NCI-H524 (cell line): ENCODE measurements at places on chromosomes 1 and 21.

GRCh38 chr1:182389619-182390047 lies 2.0 kb downstream of the GLUL start:
- no peak for DNase-seq

DNA sequence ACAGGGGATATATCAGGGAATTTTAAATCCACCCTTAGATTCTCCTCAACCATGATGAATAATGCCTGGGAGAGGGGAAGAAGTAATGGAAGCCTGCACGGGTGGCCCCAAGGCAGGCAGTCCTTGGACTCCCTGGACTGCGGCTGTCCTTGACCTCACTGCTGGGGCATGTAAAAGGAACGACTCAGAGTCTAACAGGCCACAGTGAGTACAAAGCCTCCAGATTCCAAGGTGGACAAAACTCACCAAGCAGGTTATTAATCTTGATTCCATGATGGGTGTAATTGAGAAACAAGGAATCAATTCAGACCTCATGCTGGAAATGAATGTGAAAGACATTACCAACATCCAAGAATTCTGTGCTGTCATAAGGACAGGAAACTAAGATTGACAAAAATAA lies 13.0 kb upstream of the ARHGAP29 start:
- no peak for DNase-seq

DNA sequence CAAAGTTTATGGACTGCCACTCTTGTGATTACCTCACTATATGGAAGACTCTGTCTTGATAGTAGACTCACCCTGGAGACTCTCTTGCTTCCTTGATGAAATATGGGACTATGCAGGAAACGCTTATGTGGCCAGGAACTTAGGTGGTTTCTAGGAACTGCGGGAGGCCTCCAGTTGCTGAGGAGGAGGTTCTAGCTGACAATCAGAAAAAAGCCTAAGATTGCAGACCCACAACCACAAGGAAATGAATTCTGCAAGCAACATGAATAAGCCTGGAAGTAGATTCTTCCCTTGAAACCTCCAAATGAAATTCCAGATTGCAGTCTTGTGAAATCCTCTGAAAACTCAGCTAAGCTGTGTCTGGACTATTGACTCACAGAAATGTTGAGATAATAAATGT lies 88.9 kb upstream of the COL11A1 start:
- DNase-seq, result no peak

- peak; percentile 89 for DNase-seq
Measured at GRCh38 chr21:35390013-35390776, 341.1 kb upstream of the RUNX1 start.

DNA sequence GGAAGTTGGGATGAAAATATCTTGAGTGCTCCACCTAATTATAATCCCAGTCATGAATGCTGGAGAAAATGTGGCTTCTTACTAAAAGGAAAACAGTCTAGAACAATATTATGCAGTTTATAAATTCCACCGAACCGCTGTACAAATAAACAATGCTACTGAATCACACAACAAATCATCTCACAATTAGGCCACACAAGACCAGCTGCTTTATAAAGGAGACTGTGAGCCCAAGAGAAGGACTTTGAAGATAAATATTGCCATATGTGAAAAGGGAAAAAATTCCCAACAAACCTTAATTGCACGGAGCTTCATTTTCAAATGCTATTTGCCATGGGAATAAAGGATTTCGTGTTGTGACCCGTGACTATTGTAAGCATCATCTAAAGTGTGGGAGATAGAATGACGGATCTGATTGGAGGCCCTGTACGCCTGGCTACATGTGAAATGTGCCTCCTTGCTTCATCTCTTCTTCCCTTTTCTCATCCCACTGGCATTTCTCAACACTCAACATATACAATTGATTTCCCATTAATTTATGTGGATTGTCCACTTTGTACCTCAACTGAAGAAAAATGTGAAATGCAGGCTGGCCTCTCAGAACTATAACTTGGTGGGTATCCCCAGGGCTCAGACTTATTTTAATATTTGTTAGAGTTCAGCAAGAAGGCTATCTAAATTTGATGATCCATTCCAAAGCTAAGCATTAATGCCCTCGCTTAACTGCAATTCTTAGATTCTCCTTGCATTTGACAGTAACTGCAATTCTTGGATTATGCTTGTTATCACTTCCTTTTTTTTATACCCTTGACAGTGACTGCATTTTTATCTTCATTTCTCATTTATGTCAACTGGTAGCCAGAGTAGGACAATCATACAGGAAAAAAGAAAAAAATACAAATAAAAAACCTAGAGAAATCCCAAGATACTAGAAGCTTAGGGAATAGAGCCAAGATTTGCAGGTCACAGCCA lies 122.3 kb downstream of the TGFB2 start:
- no peak for DNase-seq

DNA sequence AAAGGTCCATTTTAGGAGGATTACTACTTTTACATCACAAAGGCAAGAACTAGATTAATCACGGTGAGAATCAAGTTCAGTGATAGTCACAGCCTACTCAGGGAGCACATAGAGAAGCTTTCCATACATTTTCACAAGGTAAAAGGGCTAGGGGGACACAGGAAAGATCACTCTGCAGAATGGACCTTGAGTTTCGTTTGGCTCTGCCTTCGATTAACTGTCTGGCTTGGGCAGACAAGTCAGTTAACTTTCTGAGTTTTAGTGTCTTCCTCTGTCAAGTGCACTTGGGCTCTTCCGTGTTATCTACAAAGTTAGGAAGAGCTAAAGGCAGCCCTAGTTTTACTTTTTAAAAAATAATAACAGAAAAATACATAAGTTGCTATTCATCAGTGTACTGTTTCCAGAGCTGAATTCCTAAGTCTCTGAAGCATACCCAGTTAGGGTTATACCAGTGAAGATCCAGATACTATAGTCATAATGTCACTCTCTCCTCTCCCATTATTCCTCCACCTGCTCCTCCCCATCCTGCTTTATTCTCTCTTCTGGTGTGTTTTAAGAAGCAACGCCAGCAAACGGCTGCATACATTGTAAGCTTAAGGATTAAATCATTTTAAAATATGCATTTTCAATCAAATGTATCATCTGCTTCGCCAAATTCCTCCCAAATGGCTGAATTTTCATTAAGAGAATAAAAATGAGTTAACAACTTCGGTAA lies 1.7 kb downstream of the CEP170 start:
- DNase-seq, result no peak

- DNase-seq, result no peak
Measured at GRCh38 chr1:215458104-215458503, 109.0 kb upstream of the KCTD3 start.
